Fibroblast of villous mesenchyme (primary cell): ENCODE measurements at places on chromosomes 4 and X. TPM values are rescaled to one million over a fixed set of nuclear protein-coding genes. Genes with fewer than 3 reads are reported as not detected.

GRCh38 chrX:13620207-13620606, 32.7 kb upstream of the TCEANC start:
- DNase-seq: no peak

DNA sequence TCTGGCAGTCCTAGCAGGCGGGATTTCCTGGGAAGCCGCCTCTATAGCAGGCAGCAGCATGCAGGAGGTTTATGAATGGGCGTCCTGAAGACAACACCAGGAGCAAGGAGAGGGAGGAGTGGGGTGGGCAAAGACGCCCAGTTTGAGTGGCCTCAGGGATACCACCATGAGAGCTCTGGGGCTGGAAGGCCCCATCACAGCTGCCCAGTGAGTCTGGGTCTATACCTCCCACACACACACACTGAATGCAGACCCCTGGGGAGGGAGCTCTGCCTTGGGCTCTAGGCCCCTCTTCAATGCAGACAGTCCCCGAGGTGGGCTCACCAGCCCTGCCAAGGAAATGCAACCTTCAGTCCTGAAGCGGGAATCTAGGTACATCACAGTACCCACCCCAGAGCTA, 98.6 kb downstream of the AFAP1 start:
- peak; percentile 48 for DNase-seq

GRCh38 chr4:77430847-77431246, 174.8 kb upstream of the CXCL13 start:
- no peak for DNase-seq

DNA sequence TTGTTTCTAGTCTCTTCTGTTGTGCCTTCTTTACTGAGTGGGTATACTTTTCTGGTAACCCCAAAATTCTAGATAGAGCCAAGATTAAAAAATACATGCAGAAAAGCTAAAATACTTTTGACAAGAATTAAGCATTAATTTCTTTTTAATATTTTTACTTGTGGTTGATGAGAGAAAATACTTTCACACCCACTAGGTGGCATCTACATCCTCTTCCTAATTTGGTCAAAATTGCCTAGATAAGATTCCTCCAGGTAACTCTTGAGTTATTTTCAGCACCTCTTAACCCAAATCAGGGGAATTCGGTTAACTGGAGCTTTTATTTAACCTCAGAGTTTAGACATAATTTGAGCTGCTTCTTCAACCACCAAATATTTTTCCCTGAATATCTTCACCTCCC, 28.4 kb upstream of the COX7B2 start:
- peak; percentile 1 for DNase-seq

GRCh38 chrX:68710870-68711576, 63.6 kb downstream of the STARD8 start:
- DNase-seq: peak; percentile 37

DNA sequence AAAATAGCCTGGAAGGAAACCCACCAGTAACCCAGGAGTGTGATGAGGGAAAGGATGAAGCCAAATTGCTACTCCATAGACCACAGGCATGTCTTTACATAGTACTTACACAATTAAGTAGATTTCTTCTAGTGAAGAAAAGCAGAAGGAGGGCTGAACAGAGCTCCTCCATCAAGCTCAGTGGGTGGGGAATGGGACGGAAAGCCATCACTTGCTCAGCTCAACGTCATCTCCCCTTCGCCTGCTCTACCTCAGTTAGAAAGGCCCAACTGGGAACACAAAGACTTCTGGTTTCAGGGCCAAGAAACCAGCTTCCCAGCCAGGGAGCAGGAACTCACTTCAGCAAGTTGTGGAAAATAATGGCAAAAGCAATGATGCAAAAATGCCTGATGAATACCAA, 36.6 kb downstream of the ADGRG2 start:
- no peak for DNase-seq

DNA sequence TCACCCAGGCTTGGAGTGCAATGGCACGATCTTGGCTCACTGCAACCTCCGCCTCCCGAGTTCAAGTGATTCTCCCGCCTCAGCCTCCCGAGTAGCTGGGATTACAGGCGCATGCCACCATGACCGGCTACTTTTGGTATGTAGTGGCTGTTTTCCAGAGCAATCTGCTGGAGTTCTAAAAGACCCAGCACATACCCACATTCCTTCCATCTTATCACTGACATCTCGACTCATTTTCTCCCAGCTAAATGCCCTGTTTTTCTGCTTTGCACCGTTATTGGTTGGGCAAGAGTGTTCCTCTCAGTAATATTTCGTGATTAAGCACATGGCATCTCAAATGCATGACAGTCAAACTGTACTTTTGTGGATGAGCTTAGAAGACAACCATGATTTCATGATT, 53.7 kb downstream of the PRKX start:
- DNase-seq: peak; percentile 14

The CLDN22 gene
- total RNA-seq: under 0.01 TPM in 1 of 2 replicates, not detected in the other

The GYPE gene
- 0.64 and 0.86 TPM in 2 replicates for total RNA-seq
